Osteocyte (in vitro differentiated cells): ENCODE measurements at places on chromosomes 7 and 10. TPM values are rescaled to one million over a fixed set of nuclear protein-coding genes. Genes with fewer than 3 reads are reported as not detected.

DNA sequence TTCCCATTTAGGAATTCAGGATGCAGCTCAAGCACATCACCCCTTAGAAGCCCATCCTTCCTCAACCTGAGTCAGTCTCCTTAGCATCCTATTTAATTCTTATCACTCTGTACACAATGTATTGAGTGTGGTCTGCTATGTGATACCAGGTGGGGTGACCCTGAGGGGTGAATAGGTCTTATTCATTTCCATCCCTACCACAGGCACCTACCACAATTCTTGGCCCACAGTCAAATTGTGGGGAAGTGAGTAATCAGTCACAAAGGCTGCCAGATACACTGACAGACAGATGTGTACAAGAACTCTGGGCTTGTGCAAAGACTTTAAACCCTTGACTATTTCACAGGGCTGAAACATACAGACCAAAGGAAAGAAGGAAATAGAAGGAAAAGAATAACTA lies 560.5 kb downstream of the PARD3 start:
- DNase-seq, result no peak
- no peak overlapping the region for H3K27ac ChIP-seq
- no peaks in the 10 kb centered on the region for H3K27me3 ChIP-seq
- peaks cover 2% of the 10 kb centered on the region for H3K36me3 ChIP-seq
- H3K4me3 ChIP-seq, result no peak overlapping the region

- H3K4me3 ChIP-seq, result no peak overlapping the region
- H3K4me1 ChIP-seq, result peaks cover 6% of the 10 kb centered on the region
- H3K27ac ChIP-seq, result no peak overlapping the region
- no peaks in the 10 kb centered on the region for H3K27me3 ChIP-seq
- no peaks in the 10 kb centered on the region for H3K36me3 ChIP-seq
These were observed 876.2 kb upstream of the AUTS2 start for GRCh38 chr7:68722044-68722443.

DNA sequence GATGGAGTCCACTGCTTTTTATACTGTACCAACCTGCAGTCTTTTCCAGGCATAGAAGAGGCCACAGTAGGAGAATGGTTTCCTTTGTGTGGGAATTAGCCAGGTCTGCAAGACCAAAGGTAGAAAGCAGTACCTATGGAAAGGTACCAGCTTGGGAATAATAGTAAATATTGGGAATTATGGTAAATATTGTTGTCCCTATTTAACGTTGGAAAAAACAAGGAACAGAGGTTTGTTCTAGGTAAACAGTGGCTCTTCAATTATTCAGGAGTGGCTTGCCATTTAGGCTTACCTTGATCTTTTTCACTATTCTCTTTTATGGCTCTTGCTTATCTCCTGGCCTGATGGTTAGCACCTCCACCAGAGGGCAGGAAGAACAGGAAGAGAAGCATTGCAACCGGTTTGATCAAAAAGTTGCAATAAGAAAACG lies 43.9 kb upstream of the GSAP start:
- H3K4me1 ChIP-seq, result peaks cover 22% of the 10 kb centered on the region
- H3K27me3 ChIP-seq, result no peaks in the 10 kb centered on the region
- H3K4me3 ChIP-seq, result no peak overlapping the region
- no peaks in the 10 kb centered on the region for H3K36me3 ChIP-seq

DNA sequence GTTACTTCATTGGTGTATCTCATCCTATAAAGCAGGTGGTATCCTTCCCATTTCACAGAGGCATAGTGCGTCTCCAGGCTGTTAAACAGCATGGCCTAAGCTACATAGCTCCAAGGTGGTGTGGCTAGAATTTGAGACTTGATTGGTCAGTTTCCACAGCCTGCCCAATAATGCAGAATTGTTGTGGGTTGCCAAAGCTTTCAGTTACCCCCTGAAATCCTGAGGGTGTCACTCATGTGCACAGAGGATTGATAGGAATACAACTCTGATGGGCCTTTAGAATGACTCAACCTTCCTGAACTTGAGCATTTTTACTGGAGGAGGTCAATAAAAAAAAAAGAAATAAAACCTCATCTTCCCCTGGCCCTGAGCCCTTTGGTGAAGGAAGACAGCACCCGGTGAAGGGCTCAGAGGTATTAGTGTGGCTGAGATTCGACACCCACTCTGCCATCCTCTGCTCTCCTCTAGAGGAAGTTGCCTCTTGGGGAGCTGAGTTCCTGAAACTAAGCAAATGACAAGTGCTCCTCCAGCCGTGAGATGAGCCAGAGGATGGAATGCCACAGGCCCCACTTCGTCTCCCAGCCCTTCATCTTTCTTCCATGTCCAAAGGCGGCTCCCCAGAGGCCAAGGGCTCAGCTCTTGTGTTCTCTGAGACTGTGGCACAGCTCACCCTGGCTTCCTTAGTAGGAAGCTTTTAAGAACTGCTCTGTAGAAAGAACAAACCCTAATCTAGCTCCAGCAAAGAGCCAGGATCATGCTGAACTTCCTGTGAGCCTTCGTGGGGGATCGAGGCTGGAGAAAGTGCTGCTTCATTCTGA lies 1.0 kb downstream of the ACSL5 start:
- no peak overlapping the region for H3K4me3 ChIP-seq
- H3K4me1 ChIP-seq, result peaks cover 12% of the 10 kb centered on the region
- H3K36me3 ChIP-seq, result no peaks in the 10 kb centered on the region
- no peak for DNase-seq
- H3K27me3 ChIP-seq, result no peaks in the 10 kb centered on the region

GRCh38 chr7:73832806-73833205 lies 2.0 kb downstream of the CLDN4 start:
- no peak overlapping the region for H3K4me3 ChIP-seq
- H3K27ac ChIP-seq, result no peak overlapping the region
- no peak for DNase-seq
- H3K36me3 ChIP-seq, result no peaks in the 10 kb centered on the region

GRCh38 chr7:97006055-97006815 lies 882 bp downstream of the DLX6 start:
- H3K36me3 ChIP-seq, result no peaks in the 10 kb centered on the region
- peak overlapping the region; percentile 80 for H3K27ac ChIP-seq
- no peak for DNase-seq
- peaks cover 79% of the 10 kb centered on the region for H3K27me3 ChIP-seq

- H3K4me1 ChIP-seq, result peaks cover 8% of the 10 kb centered on the region
- no peak overlapping the region for H3K4me3 ChIP-seq
- no peak for DNase-seq
- no peaks in the 10 kb centered on the region for H3K36me3 ChIP-seq
- no peak overlapping the region for H3K27ac ChIP-seq
- peaks cover 3% of the 10 kb centered on the region for H3K27me3 ChIP-seq
These were observed 7.3 kb upstream of the ASB4 start for GRCh38 chr7:95478272-95479037.

DNA sequence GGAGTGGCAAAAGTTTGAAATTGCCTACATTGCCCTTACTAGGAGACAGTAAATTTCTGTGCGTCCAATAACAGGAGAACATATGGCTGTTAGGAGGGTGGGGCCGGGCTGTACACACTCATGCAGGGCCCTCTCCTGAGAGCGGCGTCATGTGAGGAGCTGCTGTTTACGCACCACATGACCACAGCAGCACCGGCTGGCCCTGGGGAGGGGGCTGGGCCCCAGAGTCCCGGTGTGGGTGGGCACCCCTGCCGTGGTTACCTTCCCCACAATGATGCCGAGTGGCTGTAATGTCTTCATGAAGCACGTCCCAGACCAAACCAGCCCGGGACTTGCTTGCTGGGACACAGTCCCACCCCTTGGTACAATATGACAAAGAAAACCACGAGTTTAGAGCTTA lies 308.7 kb downstream of the DNAJB6 start:
- H3K4me3 ChIP-seq, result no peak overlapping the region
- DNase-seq, result no peak
- no peaks in the 10 kb centered on the region for H3K27me3 ChIP-seq
- H3K4me1 ChIP-seq, result no peaks in the 10 kb centered on the region

GRCh38 chr7:128117691-128118090 lies 86.5 kb upstream of the LRRC4 start:
- DNase-seq, result no peak
- no peaks in the 10 kb centered on the region for H3K36me3 ChIP-seq
- peaks cover 15% of the 10 kb centered on the region for H3K4me1 ChIP-seq
- H3K4me3 ChIP-seq, result no peak overlapping the region
- H3K27me3 ChIP-seq, result peaks cover 3% of the 10 kb centered on the region
- H3K27ac ChIP-seq, result no peak overlapping the region

DNA sequence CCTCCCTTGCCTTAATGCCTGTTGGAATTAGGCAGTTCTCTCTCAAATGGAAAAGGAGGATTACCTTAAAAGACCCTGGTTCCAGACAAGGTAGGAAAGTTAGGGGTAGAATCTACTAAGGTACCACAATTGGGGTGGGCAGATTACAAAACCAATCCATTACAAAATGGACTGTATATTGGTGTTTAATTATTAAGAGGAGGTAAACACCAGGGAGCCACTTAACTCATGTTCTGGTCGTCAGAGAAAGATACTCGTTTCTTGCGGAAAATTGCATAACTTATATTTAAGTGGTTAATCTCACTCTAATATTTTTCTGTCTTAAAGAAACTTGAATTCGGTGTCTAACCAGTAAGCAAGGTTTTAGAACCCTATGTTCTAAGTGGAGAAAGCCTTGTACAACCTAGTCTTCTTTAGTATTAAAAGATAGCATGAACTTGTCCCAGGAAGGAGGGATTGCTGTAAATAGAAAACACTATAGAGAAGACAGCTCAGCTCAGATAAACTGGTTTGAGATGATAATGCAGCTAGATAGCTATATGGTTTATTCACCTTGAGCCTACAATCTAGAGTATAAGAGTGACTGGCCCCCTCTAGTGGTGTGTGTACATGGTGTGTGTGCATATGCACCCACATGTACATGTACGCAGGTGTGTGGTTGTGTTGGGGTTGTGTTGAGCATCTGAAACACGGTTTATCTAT lies 58.0 kb upstream of the STRIP2 start:
- H3K27me3 ChIP-seq, result no peaks in the 10 kb centered on the region
- no peaks in the 10 kb centered on the region for H3K4me1 ChIP-seq
- no peak for DNase-seq
- no peak overlapping the region for H3K4me3 ChIP-seq

DNA sequence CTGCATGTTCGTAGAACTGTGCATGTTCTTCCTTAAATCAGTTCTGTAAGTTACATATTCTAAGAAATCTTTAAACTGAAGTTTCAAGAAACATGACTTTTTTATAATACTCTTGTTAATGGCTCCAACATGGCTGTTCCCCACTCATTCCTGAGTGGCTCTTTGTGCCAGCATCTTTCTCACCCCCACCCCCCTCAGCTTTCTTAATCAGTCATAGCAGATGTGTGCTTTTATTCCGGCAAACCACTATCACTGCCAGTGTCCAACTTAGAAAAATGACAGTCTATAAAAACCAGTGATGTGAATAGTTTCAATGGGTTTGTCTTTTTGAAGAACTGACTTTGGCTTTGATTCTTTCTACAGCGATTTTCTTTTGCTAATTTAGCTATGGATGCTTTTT lies 37.6 kb downstream of the PITRM1 start:
- no peaks in the 10 kb centered on the region for H3K4me1 ChIP-seq
- peaks cover 58% of the 10 kb centered on the region for H3K36me3 ChIP-seq
- H3K4me3 ChIP-seq, result no peak overlapping the region
- no peaks in the 10 kb centered on the region for H3K27me3 ChIP-seq
- H3K27ac ChIP-seq, result no peak overlapping the region

- DNase-seq, result no peak
- H3K36me3 ChIP-seq, result no peaks in the 10 kb centered on the region
- no peaks in the 10 kb centered on the region for H3K27me3 ChIP-seq
- H3K4me1 ChIP-seq, result no peaks in the 10 kb centered on the region
- no peak overlapping the region for H3K27ac ChIP-seq
- no peak overlapping the region for H3K4me3 ChIP-seq
These were observed 171.2 kb downstream of the SGMS1 start for GRCh38 chr10:50452603-50453002.

- H3K27ac ChIP-seq, result peak overlapping the region; percentile 43
- H3K27me3 ChIP-seq, result no peaks in the 10 kb centered on the region
- H3K36me3 ChIP-seq, result no peaks in the 10 kb centered on the region
- no peak for DNase-seq
- no peak overlapping the region for H3K4me3 ChIP-seq
- H3K4me1 ChIP-seq, result peaks cover 7% of the 10 kb centered on the region
These were observed 57.1 kb downstream of the AMPH start for GRCh38 chr7:38574086-38574485.

DNA sequence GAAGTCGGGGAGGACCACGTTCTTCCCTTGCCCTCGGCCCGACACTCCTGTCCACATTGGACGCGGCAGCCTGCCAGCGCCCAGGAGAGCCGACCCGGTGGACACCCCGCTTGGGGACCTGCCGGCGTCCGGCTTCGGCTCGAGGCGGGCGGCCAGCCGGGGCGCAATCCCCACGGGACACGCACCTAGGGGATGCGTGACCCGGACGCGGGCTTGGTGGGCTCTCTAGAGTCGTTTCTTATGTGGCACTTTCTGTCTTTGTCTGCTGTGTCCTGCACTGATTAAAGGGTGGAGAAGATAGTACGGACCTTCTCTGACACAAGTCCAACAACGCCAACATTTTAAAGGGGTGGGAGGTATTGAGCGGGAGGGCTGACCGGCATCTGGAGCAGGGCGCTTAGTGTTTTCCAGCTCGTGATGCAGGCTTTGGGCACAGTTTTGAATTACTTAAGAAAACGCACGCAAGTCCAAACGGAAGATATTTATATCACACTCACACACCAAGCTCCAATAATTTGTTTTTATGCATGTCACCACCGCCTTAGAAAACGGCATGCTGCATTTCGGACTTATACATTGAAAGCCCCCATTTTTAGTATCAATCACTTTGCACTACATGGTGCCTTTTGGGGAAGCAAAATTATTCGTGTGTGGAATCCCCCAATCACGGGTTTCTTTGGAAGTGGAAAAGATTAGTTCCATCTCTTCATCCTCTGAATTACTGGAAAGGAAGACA lies 3.9 kb upstream of the SPAG6 start:
- H3K4me1 ChIP-seq, result peaks cover 12% of the 10 kb centered on the region
- peaks cover 80% of the 10 kb centered on the region for H3K27me3 ChIP-seq
- H3K36me3 ChIP-seq, result peaks cover 3% of the 10 kb centered on the region
- H3K4me3 ChIP-seq, result peak overlapping the region; percentile 75
- DNase-seq, result no peak

FOXP2 gene
- 25.0 and 25.7 TPM in 2 replicates for total RNA-seq

ADAMTS14 gene
- 3.8 and 4.1 TPM in 2 replicates for total RNA-seq

ANXA8L1 gene
- not detected in 2 replicates for total RNA-seq

CEP55 gene
- 8.6 and 9.5 TPM in 2 replicates for total RNA-seq

ZNF467 gene
- 3.4 and 4.4 TPM in 2 replicates for total RNA-seq
